Muscle of arm (tissue), 14 donors: ENCODE measurements at places on chromosomes 6 and 20.

GRCh38 chr6:116369964-116370759, 585 bp upstream of the DSE start:
- no peak for DNase-seq

GRCh38 chr6:75748003-75748742, 866 bp upstream of the MYO6 start:
- no peak for DNase-seq

GRCh38 chr6:111277819-111278218, 190.5 kb downstream of the SLC16A10 start:
- no peak for DNase-seq

- DNase-seq, result no peak
Measured at GRCh38 chr6:140156131-140156530, 781.7 kb upstream of the CITED2 start.

- no peak for DNase-seq
Measured at GRCh38 chr6:108684771-108685329, 124.1 kb downstream of the FOXO3 start.

- DNase-seq, result no peak
Measured at GRCh38 chr6:28603891-28604290, 78.2 kb downstream of the GPX5 start.

DNA sequence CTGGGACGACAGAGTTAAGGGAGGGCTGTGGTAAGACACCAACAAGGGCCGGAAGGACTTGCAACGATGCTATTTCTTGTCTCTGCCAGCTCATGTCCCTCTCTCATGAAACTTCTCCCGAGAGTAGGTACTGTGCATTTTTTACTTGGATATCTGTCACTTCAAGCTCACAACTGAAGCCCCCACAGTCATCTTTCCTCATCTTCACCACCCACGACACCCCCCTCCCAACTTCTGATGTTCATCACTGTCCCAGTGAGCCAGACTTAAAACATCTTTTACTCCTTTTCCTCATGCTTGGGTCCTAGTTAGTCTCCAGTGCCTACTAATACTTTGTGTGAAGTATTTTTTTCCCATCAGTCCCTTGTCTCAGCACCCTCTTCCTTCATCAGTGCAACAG, 34.6 kb upstream of the SRPK1 start:
- no peak for DNase-seq
